ENCODE measurements at places on chromosomes 3 and 15.
A peak's percentile ranks its signal among the peaks of the same experiment; 100 is the strongest.

GRCh38 chr3:23254835-23255234, 51.7 kb downstream of the UBE2E2 start:
- no peaks in the 10 kb centered on the region for H3K27me3 ChIP-seq
- no peak overlapping the region for H3K27ac ChIP-seq
- no peaks in the 10 kb centered on the region for H3K36me3 ChIP-seq
- DNase-seq: no peak

- no peak overlapping the region for H3K4me3 ChIP-seq
- H3K27ac ChIP-seq: no peak overlapping the region
- no peaks in the 10 kb centered on the region for H3K36me3 ChIP-seq
- H3K27me3 ChIP-seq: peaks cover 6% of the 10 kb centered on the region
Observed at GRCh38 chr15:40338041-40338657, 2.6 kb downstream of the CCDC9B start.

GRCh38 chr3:158050461-158050860, 55.8 kb downstream of the SHOX2 start:
- H3K27me3 ChIP-seq: no peaks in the 10 kb centered on the region
- H3K4me3 ChIP-seq: no peak overlapping the region
- H3K4me1 ChIP-seq: no peaks in the 10 kb centered on the region
- H3K27ac ChIP-seq: no peak overlapping the region

DNA sequence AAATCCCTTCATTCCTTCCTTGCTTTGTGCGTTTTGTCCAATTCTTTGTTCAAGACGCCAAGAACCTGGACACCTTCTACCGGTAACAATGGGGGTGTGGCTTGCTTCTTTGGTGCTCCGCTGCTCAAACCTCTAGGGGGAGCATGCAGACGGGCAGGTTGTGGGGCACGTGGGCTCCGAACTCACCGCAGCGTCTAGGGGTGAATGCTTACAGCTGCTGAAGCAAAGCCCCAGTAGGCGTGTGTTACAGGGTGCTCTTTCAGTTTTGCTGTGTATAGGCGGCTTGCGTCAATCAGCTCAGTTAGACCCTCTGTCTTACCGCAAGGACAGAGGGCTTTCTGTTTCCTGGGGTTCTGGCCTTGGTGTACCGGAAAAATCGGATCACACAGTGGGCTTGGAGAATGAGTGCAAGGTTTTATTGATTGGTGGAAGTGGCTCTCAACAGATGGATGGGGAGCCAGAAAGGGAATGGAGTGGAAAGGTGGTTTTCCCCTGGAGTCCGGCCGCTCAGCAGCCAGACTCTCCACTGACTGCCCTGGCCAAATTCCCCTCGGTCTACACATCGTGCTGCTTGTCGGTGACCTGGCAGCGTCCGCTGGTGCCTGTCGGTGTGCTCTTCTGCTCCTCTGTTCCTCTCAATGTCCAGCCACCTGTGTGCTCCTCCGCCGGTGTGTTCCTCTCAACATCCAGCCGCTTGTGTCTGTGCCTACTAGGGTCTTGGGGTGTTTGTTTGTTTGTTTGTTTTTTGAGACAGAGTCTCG, 1.2 kb upstream of the LRRC34 start:
- peak overlapping the region; percentile 28 for H3K27ac ChIP-seq
- peaks cover 3% of the 10 kb centered on the region for H3K27me3 ChIP-seq
- DNase-seq: no peak

GRCh38 chr3:41190509-41191284, 8.6 kb upstream of the CTNNB1 start:
- H3K27ac ChIP-seq: no peak overlapping the region
- peaks cover 15% of the 10 kb centered on the region for H3K4me1 ChIP-seq
- H3K36me3 ChIP-seq: no peaks in the 10 kb centered on the region
- H3K4me3 ChIP-seq: no peak overlapping the region

DNA sequence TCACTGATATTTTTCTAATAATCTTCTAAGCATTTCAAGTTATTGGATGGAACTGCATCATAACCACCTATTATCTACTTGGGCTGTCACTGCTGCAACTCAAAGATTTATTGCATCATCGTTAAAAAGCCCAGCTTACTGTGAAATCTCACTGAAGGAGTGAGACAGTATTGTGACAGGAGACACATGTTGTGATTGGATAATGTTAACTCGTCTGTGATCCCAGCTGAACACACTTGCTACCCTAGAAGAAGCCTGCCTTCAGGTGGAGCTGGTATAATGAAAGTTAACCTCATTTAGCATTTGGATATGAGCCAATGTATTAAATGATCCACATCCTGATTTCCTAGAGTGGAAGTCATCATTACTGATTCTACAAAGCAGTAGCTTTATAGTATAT, 138.1 kb downstream of the MAP2K5 start:
- no peak overlapping the region for H3K4me3 ChIP-seq
- DNase-seq: no peak
- peaks cover 6% of the 10 kb centered on the region for H3K36me3 ChIP-seq
- H3K27ac ChIP-seq: no peak overlapping the region
- H3K4me1 ChIP-seq: no peaks in the 10 kb centered on the region

- no peak overlapping the region for H3K27ac ChIP-seq
- H3K36me3 ChIP-seq: no peaks in the 10 kb centered on the region
- DNase-seq: no peak
- H3K4me1 ChIP-seq: no peaks in the 10 kb centered on the region
- H3K4me3 ChIP-seq: no peak overlapping the region
Observed at GRCh38 chr3:62755285-62755684, 119.9 kb downstream of the CADPS start.

GRCh38 chr3:167742338-167742737, 6.8 kb downstream of the SERPINI1 start:
- H3K4me3 ChIP-seq: no peak overlapping the region
- no peaks in the 10 kb centered on the region for H3K27me3 ChIP-seq
- no peak overlapping the region for H3K27ac ChIP-seq
- DNase-seq: no peak

GRCh38 chr3:108420926-108421325, 89.5 kb downstream of the MYH15 start:
- no peak for DNase-seq
- H3K27me3 ChIP-seq: no peaks in the 10 kb centered on the region
- H3K36me3 ChIP-seq: no peaks in the 10 kb centered on the region

GRCh38 chr3:46829699-46830208, 33.5 kb downstream of the MYL3 start:
- peaks cover 2% of the 10 kb centered on the region for H3K36me3 ChIP-seq
- DNase-seq: no peak
- no peak overlapping the region for H3K4me3 ChIP-seq
- H3K4me1 ChIP-seq: no peaks in the 10 kb centered on the region
- no peak overlapping the region for H3K27ac ChIP-seq
- peaks cover 2% of the 10 kb centered on the region for H3K27me3 ChIP-seq

- DNase-seq: no peak
- no peak overlapping the region for H3K4me3 ChIP-seq
- H3K27ac ChIP-seq: no peak overlapping the region
Observed at GRCh38 chr15:86644339-86644738, 564.7 kb downstream of the AGBL1 start.

DNA sequence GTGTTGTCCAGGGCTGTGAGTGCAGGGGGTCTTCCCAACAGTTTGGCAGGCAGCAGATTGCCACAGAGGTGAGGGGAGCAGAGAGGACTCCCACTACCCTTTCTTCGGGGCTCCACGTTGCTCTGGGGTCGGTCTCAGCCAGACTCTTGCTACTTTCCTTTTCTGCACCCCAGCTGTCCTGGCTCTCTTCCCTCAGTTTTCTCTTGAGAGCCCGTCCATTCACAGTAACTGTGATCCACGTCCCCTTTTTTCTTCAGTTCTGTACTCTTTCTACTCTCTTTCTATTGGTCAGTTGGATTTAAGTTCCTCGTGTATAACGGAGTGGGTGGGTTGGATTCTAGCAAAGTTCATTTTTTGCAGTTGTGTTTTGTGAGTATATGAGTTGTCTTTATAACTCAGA, 105.8 kb downstream of the UNC13C start:
- H3K27me3 ChIP-seq: no peaks in the 10 kb centered on the region
- no peaks in the 10 kb centered on the region for H3K4me1 ChIP-seq
- no peaks in the 10 kb centered on the region for H3K36me3 ChIP-seq

DNA sequence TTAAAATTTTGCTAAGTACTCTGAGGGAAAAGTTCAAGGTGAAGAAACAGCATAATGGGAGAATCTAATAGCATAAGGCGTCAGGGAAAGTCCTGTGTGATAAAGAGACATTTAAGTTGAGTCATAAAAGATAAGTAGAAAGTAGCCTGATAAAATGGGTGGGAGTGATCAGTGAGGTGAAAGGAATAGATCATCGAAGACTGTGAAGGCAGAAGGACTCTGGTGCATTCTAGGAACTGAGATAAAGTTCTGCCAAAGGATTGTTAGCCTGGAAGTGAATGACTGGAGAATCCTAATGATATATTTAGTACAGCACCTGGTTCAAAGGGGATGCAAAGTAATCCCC, 149.9 kb downstream of the CFAP20DC start:
- H3K27me3 ChIP-seq: peaks cover 2% of the 10 kb centered on the region
- H3K27ac ChIP-seq: no peak overlapping the region
- H3K36me3 ChIP-seq: peaks cover 6% of the 10 kb centered on the region
- H3K4me3 ChIP-seq: no peak overlapping the region

DNA sequence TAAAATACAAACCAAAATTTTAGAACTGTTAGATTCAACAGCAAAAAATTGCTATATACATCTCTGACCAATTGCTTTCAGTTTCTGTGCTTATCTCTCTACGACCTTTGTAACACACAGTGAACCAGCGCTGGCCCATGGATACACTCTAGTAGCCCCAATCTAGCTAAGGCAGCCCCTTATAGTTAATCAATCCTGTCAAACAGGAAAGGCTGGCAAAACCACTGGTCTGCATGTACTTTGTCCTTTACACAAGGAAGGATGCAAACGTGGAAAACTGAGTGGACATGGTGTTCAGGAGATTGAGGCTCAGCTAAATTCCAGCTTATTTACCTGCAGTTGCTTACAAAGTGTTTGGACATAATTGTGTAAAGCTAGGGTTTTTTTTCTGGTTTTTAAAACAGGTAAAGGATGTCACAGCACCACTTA, 25.9 kb downstream of the ADGRG7 start:
- H3K4me1 ChIP-seq: no peaks in the 10 kb centered on the region
- no peaks in the 10 kb centered on the region for H3K27me3 ChIP-seq
- H3K4me3 ChIP-seq: no peak overlapping the region
- DNase-seq: no peak
- no peak overlapping the region for H3K27ac ChIP-seq
- no peaks in the 10 kb centered on the region for H3K36me3 ChIP-seq

DNA sequence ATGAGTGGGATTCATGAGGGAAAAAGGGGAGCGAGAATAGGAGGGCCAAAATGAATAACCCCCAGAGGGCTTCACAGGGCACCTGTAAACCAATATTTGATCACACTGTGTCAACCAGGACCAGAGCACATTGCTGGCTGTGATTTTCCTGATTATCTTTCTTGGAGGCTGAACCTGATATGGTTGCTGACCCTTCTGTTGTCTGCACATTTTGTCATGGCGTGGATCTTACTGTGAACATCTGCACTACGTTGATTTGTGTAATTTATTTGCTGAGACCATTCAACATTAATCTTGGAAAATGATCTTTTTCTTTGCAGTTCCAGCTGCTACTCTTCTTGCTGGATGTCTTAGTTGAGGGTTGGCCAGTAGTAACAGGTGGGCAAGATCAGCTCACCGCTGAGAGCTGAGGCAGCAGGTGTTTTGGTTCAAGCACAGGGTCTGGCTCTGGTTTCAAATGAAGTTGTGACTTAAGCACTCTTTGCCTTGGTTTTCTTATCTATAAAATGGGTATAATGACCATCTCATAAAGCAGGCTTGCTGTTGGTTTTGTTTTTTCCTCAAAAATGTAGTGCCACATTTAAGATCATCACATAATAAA, 61.2 kb downstream of the ARHGEF26 start:
- H3K27me3 ChIP-seq: peaks cover 4% of the 10 kb centered on the region
- no peak overlapping the region for H3K4me3 ChIP-seq
- no peak overlapping the region for H3K27ac ChIP-seq
- peaks cover 6% of the 10 kb centered on the region for H3K36me3 ChIP-seq
- no peaks in the 10 kb centered on the region for H3K4me1 ChIP-seq

- H3K36me3 ChIP-seq: peaks cover 4% of the 10 kb centered on the region
- no peak overlapping the region for H3K27ac ChIP-seq
- H3K4me3 ChIP-seq: no peak overlapping the region
- no peak for DNase-seq
Observed at GRCh38 chr15:78768531-78769408, 42.5 kb downstream of the ADAMTS7 start.

- DNase-seq: no peak
- no peak overlapping the region for H3K27ac ChIP-seq
- H3K4me3 ChIP-seq: no peak overlapping the region
- H3K27me3 ChIP-seq: peaks cover 3% of the 10 kb centered on the region
- no peaks in the 10 kb centered on the region for H3K4me1 ChIP-seq
- no peaks in the 10 kb centered on the region for H3K36me3 ChIP-seq
Observed at GRCh38 chr3:127203024-127203423, 10.1 kb downstream of the PRR23E start.

GRCh38 chr15:33808720-33809457, 159.4 kb upstream of the CHRM5 start:
- no peak overlapping the region for H3K27ac ChIP-seq
- no peaks in the 10 kb centered on the region for H3K27me3 ChIP-seq
- no peak overlapping the region for H3K4me3 ChIP-seq

DNA sequence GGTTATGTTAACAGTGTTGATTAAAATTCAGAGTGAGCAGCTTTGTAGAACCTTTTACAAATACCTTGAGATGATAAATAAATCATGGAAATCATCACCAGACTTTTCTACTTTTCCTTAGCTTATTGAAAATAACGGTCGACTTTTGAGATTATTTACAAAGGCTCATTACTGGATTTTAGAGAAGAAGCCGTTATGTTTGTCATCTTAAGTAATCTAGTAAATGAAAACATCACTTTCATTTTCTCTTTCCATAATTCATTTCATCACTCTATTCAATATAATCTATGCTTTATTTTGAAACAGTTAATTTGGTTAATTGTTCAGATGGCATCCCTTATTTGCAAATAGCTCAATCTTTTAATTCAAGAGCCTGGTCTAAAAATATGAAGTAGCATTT, 3.6 kb downstream of the PLCL2 start:
- no peak overlapping the region for H3K4me3 ChIP-seq
- peaks cover 10% of the 10 kb centered on the region for H3K27me3 ChIP-seq
- DNase-seq: no peak
- no peaks in the 10 kb centered on the region for H3K36me3 ChIP-seq
- no peak overlapping the region for H3K27ac ChIP-seq

DNA sequence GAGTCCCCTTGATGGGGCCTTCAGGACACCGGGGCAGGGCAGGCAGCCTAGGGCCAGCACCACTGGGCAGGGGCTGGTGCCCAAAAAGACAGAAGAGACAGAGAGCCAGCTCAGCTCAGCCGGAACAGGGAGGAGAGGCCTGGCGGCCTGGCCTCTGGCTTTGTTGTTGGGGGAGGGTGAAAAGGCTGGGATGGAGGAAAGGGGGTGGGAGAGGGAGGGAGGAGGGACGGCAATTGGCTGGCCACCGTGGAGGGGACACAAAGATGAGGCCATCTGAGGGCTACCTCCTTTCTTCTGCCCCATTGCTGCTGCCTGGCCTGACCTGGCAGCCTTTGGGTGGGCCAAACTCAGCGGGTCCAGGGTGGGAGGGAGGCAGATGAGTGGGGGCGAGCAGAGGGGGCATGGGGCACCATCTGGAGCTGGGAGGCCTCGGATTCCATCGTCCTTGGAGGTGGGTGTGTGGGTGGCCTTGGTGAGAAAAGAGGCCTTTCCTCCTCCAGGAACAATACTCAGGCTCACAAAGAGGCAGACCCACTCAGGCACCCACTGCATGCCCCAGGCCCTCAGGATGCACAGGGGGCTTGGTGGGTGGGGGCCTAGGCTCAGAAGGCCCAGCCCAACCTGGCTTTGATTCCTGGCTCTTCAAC, 9.3 kb downstream of the EFCC1 start:
- peaks cover 38% of the 10 kb centered on the region for H3K4me1 ChIP-seq
- H3K27ac ChIP-seq: no peak overlapping the region
- H3K27me3 ChIP-seq: peaks cover 7% of the 10 kb centered on the region
- H3K36me3 ChIP-seq: peaks cover 47% of the 10 kb centered on the region
- H3K4me3 ChIP-seq: no peak overlapping the region
- DNase-seq: no peak
